AG09309 (cell line): ENCODE measurements at places on chromosomes 4 and X.
A peak's percentile ranks its signal among the peaks of the same experiment; 100 is the strongest.

DNA sequence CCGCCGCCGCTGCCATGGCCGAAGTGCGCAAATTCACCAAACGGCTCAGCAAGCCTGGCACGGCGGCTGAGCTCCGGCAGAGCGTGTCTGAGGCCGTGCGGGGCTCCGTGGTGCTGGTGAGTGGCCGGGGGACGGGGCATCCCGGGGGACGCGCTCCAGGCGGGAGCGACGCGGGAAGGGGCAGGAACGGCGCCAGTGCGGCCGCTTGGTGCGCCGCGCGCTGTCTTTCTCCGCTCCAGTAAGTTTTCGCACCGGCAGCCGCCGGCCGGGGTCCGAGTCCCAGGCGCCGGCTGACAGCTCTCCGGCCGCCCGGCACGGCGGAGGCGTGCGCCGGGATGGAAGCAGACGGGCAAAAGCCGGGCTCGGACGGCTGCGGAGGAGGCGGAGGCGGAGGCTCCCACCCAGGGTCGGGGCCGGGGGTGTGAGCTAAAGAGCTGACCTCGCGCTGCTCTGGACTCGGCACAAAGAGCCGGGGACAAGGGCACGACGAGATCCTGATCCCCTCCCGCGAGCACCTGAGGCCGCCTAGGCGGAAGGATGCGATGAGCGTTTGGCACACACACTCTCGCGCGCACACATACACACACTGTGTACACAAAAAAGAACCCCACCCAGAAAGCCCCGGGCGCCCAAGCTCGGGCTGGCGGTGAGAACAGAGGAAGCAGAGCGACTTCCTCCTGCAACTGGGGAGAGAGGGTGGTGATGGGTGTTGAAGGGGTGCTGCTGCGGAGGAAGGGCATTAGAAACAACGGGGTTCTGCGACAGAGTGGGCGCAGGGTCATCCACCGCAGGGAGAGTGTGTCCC, 545 bp downstream of the DOCK11 start:
- no peak for DNase-seq

- DNase-seq: no peak
Measured at GRCh38 chr4:60992037-60992436, 208.1 kb upstream of the ADGRL3 start.

GRCh38 chr4:118732591-118733330, 47.6 kb downstream of the METTL14 start:
- DNase-seq: peak; percentile 37

DNA sequence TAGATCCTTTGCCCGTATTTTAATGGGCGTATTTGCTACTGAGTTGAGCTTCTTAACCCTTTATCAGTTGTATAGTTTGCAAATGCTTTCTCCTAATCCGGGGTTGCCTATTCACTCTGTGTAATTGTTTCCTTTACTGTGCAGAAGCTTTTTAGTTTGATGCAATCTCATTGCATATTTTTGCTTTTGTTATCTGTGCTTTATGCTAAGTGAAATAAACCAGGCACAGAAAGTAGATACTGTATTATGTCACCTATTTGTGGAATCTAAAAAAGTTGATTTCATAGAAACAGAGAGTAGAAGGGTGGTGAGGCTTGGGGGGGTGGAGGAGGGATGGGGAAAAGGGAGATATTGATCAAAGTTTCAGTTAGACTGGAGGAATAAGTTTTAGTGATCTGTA, 17.7 kb downstream of the OGT start:
- no peak for DNase-seq

- DNase-seq: no peak
Measured at GRCh38 chrX:7264399-7264798, 116.4 kb upstream of the PUDP start.

DNA sequence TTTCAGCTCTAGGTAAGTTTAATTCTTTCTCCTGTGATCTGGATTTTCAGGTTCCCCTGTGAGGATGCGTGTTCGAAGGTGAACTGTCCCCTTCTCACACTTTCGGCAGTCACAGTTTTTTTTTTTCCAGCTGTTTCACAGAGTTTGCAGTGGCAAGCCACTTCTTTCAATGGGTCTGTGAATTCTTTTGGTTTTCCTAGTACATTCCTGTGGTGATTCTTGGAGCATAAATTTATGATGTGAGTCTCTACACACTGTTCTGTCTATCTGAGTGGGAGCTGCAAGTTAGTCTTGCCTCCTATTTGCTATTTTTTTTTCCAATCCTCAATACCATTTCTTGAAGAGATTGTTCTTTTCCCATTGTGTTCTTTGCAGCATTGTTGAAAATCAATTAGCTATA, 595.5 kb downstream of the RAPGEF2 start:
- DNase-seq: no peak

DNA sequence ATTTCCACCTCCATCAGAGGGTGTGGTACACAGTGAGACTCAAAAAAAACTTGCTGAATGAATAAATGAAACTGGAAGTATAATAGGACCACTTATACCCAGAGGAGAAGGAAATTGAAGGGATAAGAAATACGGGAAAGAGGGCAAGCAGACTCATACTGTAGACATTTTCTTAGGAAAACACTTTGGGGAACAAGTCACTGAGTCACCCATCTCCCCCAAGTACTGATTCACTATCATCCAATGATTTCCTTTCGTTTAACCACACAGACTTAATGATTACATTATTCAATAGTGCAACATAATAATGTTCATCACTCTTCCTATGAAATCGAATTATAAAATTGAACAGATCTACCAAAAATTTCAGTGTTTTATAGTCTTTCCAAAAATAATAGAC, 97.1 kb downstream of the LDB2 start:
- no peak for DNase-seq

GRCh38 chr4:23401572-23401971, 488.3 kb downstream of the PPARGC1A start:
- no peak for DNase-seq

DNA sequence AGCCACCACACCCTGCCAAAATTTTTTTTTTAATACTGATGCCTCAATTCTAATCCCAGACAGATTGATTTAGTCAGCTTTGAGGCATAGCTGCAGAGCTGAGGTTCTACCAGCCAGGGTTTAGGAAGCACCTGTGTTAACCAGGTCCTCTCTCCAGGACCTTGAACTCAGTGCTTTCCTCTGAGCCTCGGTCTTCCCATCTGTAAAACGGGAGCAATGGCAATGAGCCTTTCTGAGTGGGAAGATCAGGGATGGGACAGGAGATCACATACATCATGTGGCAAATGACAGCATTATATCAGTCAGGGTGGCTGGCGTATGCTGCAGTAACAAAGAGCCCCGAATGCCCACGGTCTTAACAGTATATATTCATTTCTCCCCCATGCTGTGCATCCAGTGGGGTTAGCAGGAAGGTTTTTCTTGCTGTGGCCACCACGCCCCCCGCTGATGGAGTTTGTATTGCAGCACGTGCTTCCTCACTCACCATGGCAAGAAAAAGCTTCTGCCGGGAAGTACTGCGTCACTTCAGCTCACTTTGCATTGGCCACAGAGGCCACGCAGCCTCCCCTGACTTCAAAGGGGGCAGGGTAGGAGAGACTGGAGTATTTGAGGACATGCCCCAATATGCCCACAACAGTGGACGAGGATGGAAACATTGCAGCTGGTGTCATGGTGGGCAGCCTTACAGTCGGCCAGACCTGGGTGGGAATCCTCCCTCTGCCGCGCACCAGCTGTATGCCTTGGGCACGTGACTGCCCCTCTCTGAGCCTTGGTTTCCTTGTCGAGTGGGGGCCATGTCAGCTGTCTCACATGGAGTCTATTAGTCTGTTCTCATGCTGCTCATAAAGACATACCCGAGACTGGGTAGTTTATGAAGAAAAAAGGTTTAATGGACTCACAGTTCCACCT, 24.1 kb upstream of the MRFAP1 start:
- DNase-seq: no peak
